Ammon's horn (tissue), 1 donor: ENCODE measurements at places on chromosomes 11 and 22.
A peak's percentile ranks its signal among the peaks of the same experiment; 100 is the strongest.

DNA sequence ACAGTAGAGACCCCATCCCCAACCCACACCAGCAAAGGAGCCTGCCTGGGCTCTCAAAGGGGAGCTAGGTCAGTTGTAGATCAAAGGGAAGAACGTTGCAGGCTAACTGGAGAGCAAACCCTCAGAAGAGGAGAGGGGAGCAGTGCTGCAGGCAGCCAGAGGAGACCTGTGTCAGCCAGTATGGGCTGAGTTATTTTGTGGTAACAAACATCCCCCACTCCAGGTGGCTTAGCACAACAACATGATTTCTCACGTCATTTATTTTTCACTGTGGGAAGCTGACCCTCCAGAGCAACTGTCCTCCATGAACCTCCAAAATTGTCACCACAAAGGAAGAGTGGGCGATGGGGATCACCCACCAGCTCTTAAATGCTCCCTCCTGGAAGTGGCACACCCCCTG is 19.8 kb upstream of the SHANK2 start:
- DNase-seq: no peak

- DNase-seq: peak; percentile 31
These were observed 174.5 kb upstream of the NTM start for GRCh38 chr11:131195661-131196517.

DNA sequence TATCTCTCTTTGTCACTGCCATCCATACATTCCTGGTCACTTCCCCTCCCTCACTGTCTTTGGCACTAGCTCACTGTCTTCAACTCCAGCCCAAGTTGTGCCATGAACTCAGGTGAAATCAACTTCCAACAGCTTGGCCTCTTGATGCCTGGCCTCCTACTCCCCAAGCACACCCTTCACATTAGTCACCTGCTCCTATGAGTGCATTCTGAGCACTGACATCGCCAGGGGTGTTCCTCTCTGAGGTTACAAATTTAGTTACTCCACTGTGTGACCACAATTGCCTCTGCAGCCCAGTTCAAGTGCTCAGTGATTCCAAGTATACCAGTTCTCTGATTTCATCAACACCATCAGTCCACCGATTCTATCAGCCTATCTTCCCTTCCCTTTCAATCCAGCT is 10.8 kb downstream of the DRD2 start:
- no peak for DNase-seq

DNA sequence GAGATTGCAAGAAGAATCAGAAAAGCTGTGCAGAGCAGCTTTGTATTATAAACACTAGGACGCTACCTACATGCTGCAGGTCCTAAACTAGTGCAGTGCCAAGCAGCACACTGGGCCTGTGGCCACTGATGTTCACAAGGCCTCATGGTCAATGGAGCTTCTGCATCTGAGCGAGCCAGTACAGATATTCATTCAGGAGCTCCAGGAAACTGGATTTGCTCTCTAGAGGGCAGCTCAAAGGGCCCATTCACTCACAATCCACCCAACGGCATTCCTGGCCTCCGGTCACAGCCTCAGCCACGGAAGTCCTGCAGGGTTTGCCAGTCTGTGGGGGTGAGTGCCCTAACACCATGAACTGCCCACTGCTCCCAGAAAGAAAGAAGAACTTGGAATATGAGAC is 5.8 kb upstream of the TBC1D10A start:
- peak; percentile 71 for DNase-seq

GRCh38 chr11:18526130-18526520 is 617 bp downstream of the TSG101 start:
- DNase-seq: no peak

DNA sequence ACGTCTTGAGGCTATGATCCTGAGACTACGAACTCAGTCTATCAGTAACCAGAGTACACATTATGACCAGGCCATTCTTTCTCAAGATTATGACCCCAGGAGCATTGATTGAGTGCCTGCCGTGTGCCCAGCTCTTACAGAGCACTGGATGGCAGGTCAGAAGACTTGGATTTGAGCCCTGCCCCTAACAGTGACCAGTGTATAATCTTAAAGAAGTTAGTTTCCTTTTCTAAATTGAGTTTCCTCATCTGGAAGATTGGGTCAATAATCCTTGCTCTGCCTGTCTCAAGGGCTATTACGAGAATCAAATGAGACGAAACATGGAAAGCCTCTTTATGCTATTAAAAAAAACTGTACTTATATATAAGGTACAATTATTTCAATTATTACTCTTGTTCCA is 38.2 kb downstream of the SLCO2B1 start:
- DNase-seq: no peak

GRCh38 chr22:37184380-37184755 is 3.7 kb downstream of the C1QTNF6 start:
- DNase-seq: no peak

DNA sequence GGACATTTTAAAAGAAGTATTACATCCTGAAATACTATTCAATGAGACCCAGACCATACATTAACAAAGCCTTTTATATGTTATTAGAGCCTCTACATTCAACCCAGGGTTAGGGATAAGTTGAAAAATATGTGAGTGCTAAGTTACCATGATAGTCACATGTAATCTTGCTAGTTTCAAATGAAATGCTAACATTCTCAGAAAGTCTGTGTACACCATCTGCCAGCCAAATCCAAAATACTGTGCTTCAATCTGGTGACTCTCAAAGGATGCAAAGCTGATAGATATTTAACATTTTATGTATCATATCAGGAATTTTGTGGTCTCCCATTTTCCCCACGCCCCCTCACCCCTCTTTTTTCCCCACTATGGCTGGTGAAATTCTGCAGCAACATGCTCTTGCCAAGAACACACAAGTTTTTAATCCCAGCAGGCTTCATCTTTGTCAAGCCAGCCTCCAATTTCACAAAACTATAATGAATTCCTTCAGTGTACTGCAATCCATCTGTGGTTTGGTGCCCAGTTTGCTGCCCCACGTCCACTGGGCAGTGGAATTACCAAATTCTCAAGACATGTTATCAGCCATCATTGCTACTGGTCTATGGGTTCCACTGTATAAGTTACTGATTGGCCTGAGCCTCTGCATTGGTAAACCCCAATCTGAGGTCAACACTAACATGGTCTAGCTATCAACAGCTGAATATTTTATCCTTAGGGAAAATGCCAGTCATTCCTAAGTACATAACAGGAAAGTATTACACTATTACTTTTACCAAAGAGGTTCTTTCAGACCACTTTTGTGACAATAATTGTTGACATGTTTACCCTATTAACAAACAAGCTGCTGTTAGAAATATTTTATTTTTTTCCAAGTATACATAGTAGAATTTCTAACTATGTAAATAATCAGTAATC is 1.5 kb upstream of the PICALM start:
- DNase-seq: peak; percentile 27

DNA sequence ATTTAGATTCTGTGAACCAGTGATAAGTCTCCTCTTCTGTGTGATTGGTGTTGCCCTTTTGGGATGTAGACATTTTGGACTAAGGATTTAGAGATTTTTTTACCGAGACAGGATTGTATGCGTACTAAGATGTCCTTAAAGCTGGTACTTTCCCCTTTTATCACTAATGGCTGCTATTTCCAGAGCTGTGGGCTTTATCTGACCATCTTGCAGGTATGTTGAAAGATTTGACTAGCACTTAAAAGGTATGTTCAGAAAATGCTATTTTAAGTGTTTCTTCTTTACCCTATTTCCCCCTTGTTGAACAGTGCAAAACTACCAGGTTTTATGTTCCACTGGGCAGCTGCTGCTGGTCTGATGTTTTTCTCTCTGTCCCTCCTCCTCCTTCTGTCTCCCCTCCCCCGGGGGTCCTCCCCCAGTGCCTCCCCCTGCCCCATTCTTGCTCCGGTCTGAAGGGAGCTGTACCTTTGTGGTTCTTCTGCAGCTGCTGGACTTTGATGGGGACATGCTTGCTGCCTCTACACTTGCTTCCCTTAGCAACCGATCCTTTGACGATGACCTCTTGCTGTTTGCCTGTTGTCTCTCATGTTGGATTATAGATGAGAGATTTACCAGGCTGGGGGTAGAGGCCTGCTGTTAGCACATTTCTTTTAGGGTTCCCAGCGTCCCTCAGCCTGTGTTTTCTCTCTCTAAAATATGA is 59.6 kb downstream of the ZNRF3 start:
- DNase-seq: no peak

- DNase-seq: peak; percentile 6
These were observed 51.2 kb upstream of the ARHGAP20 start for GRCh38 chr11:110763249-110764011.

GRCh38 chr11:10925149-10925926 is 67.5 kb upstream of the ZBED5 start:
- DNase-seq: no peak

DNA sequence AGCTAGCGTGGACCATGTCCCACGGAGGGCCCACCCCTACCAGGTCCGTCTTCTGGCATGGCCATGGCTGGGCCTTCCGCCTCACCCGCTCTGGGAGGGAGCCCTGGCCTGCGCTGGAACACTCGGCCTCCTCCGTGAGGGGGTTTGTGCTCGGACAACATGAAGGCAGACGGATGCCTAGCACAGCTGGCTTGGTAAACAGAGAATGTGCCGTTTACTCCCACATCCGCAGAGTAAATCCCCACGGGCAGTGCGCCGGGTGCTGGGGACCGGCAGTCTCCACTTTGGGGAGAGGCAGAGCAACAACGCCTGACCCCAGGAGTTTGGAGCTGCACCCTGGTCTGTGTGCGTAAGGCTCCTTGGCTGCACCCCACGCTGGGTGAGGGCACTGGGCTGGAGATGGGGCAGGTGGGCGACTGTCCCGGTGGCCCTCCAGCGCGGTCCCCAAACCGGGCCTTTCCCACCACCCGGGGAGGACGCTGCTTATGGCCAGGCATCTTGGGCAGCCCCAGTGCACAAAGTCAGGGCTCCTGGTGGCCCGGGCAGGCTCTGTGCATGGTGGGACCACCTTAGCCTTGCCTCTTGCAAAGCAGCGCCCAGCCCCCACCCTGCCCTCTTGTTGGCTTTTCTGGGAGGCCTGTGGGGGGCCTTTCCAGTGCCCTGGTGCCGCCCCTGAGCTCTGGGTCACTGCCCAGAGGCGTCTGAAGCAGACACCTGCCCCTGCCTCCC is 30.7 kb upstream of the MUC5AC start:
- no peak for DNase-seq

DNA sequence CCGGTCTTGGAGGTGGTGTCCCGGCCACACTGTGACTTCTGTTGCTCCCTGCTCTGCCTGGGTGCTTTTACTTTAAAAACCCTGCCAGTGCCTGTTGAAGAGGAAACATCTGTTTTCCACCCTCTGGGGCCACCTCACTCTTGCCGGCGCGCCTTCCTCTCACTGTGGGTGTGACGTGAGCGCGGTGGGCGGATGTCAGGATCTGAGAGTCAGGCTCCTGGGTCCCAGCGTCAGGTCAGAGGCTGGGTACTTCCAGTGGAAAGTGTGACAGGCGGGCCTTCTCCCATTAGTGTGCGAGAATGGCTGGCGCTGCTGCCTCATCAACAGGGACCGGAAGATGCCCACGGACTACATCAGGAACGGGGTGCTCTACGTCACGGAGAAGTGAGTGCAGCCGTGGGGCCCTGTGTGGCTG is 54.2 kb downstream of the GRAMD4 start:
- DNase-seq: peak; percentile 47

- no peak for DNase-seq
These were observed 24.2 kb downstream of the PPFIBP2 start for GRCh38 chr11:7538031-7538430.

- no peak for DNase-seq
These were observed 3.0 kb downstream of the TTC12 start for GRCh38 chr11:113317339-113317738.

DNA sequence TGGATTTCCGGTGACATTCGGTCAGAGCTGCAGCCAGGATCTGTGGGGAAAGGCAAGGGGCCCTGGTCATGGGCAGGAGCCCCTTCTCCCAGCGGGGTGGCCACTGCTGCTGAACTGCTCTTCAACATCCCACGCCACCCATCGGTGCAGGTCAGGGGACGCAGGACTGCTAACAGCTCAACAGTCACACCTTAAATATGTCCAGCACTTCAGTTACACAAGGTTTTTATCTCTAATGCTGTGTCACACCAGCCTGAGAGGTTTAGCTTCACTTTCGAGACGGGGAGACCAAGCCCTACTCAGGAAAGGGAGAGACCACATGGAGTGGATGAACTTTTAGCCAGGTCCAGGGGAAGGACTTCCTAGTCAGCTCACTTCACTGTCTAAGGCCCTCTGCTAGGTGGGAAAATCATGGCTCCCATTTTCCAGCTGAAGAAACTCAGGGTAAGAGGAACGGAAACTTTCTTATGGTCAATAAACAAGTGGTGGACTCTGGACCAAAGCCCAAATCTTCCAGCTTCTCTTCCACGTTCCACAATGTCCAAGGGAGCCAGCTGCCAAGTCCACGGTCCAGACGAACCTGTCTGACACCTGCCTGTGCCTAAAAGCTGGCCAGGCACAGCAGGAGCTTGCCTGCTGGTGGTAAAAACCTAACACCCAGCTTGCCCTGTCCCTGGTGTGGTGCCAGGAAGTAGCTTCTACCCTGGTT is 21.0 kb upstream of the CHADL start:
- no peak for DNase-seq

- no peak for DNase-seq
These were observed 7.1 kb downstream of the YWHAH start for GRCh38 chr22:31951194-31952093.

- DNase-seq: no peak
These were observed 47.9 kb downstream of the WT1 start for GRCh38 chr11:32387411-32387810.

DNA sequence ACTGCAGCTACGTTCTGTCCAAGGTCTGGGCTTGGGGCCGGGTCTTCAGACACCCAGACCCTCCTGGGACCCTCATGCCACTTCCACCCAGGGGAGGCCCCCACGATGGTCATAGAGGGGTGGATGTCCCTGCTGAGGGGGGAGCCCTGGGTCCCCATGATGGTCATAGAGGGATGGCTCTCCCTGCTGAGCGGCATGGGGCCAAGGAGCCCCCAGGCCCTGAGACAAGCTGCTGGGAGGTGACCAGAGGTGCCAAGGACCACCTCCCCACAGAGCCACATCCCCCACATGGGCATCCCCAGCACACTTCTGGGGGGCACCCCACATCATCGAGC is 7.2 kb downstream of the MUC5B start:
- no peak for DNase-seq

DNA sequence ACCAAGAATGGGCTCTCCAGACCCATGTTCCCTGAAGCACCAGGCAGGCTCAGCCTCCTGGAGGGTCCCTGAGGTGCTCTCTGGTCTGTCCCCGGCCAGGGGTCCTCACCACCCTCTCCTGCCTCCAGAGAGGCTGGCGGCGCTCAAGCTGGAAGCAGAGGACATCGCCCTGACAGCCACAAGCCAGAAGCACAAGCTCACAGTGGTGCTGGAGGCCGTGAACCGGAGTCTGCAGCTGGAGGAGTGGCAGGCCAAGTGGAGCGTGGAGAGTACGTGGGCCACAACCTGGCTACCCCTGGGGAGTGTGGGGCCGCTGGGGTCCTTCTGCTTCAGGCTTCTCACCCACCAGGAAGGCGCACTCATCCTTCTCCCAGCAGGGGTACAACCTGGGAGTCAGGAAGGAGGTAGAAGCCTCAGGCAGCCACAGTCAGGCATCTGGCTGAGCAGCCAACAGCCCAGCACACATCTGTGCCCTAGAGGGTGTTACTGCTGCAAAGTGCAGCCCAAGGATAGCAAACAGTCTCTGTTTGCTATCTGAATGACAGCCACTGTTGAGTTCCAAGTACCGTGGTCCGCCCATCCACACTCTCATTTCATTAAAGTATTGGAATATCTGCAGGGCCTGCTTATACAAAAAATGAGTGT is 8.4 kb downstream of the PARVG start:
- no peak for DNase-seq
